HTR-8/SVneo (cell line): ENCODE measurements at places on chromosomes 5 and 9.

DNA sequence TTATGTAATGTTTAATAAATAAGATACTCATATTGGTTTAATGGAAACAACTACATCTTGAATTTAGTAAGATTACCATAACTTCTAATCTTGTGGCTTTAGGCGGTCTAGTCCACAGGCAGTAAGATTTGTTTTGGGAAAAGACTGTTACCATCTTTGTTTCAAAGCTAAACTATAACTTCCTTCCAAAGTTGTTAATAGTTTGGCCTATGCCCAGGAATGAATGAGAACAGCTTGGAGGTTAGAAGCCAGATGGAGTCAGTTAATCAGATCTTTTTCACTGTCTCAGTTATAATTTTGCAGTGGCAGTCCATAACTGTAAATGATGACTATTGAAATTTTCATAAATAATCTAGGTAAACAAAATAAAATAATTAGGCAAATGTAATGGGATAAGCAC, 241.8 kb upstream of the KLF9 start:
- no peak for DNase-seq

DNA sequence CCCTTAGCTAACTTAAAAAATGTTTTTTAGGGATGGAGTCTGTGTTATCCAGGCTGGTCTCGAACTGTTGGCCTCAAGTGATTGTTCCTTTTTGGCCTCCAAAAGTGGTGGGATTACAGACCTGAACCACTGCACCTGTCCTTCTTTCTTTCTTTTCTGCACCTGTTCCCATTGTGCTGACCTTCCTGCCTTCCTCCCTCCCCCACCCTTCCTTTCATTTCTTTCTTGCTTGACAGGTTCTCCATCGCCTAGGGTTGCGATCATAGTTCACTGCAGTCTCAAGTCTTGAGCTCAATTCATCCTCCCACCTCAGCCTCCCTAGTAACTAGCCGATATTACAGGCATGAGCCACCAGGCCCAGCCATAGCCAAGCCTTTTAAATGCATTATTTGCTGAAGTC, 20.6 kb downstream of the JMY start:
- no peak for DNase-seq

DNA sequence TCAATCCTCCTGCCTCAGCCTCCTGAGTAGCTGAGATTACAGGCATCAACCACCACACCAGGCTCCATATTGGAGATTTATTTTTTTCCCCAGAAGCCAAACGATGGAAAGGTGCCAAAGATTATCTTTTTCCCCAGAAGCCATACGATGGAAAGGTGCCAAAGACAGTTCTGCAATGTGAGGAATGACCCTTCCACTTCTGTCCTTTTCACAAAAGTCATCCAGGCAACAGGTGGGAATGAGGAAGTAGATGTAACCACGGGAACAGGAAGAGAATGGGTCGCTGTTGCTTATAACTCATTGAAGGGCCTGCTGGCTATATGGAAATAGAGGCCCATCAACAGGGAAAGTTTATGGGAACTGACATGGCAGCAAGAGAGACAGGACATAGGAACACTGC, 233.7 kb upstream of the MSX2 start:
- DNase-seq, result no peak

DNA sequence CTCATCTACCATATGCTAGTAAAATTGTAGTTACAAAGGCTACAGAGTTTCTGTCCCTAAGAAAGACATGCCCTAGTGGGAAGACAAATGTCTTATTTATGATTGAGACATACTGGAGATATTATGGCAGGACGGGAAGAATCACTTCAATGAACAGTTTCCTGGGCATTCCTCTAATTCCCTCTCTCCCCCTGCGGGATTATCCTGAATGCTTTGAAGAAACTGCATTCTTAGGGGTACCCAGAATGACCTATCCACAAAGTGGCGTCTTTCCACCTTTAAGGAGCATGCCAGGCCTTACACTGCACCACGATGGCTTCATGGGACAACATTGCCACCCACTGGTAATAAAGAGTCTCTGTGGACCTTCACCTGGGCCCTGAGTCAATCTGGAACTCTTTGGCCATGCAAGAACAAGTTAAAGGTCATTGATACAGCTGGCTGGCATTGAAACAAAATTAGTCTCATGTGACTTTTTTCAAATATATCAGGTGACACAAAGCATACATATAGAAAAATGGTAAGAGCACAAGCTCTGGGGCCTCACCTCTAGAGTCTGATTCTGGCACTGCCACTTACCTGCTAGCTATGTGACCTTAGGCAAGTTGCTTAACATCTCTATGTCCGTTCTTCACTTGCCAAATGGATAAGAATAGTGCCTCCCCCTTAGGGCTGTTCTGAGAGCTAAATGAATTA, 32.0 kb downstream of the ANKRD55 start:
- peak; percentile 69 for DNase-seq

GRCh38 chr9:6410633-6411032, 2.4 kb upstream of the UHRF2 start:
- DNase-seq, result no peak

- no peak for DNase-seq
These were observed 286.9 kb downstream of the PARP8 start for GRCh38 chr5:50953290-50953689.

DNA sequence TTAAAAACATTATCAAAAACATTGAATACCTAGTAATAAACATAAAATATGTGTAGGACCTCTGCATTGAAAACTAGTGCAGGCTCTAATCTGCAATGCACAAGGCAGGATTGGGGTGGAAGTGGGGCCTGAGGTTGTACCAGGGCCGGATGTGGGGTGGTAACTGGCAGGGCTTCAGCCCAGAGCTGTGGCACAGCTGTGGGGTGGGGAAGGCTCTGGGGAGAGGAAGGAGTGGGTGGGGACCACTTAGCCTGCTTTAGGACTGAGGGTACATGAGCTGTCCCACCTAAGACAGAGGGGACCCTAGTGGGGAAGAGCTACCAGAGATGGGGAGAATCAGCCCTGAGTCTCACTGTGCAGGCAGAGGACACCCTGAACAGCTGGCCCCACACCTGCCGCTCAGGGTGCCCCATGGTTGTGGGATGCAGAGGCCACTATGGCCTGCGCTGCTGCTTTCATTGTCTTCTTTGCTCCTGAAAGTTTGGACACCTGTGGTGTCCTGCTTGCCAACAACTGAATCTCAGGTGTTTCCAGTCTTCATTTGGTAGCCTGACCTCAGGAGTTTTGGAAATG, 311.4 kb downstream of the TLE4 start:
- no peak for DNase-seq

- no peak for DNase-seq
These were observed 97.8 kb downstream of the ERMP1 start for GRCh38 chr9:5735072-5735471.

DNA sequence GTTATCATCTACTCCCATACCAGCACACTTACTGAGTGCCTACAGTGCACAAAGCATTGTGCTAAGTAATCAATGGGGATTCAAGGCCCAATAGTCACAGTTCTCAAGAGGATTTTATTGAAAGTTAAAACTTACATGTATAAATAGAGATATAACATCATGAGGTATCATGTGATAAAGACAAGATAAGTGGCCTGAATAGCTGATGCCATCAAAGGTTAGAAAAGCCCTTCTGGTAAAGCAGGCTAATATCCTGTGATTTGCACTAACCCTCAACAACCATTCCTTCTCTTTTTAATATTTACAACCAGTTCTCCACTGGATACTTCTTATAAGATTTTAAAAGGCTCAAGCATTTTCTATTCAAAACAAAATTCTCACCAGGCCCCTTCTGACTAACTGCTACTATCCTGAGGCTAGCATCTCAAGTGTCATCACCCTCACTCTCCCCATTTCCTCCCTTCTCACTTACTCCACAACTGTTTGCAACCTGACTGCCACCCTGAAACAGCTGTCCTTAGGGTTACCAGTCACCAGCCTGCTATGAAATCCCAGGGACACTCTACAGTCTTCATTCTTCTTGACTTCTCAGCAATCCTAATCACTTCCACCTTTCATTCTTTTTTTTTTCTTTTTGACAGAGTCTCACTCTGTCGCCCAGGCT, 377.9 kb downstream of the ENC1 start:
- DNase-seq, result no peak

- no peak for DNase-seq
These were observed 47.7 kb downstream of the PWWP2A start for GRCh38 chr5:160071516-160071915.

- DNase-seq, result no peak
These were observed 291.2 kb downstream of the IRX1 start for GRCh38 chr5:3886524-3887451.

DNA sequence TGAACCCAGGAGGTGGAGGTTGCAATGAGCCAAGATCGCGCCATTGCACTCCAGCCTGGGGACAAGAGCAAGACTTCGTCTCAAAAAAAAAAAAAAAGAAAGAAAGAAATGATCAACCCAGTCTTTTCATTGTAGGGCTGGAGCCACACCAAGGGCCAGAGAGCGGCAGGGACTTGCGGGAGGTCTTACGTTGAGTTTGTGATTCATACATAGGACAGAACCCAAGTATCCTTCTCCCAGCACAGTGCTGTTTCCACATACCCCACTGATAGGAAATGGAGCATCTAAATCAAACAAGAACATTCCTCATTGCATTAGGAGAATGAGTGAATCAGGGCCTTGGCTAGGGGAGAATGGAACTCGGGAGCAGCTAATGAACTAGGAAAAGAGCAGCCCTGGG, 3.5 kb upstream of the TNIP1 start:
- DNase-seq, result no peak

DNA sequence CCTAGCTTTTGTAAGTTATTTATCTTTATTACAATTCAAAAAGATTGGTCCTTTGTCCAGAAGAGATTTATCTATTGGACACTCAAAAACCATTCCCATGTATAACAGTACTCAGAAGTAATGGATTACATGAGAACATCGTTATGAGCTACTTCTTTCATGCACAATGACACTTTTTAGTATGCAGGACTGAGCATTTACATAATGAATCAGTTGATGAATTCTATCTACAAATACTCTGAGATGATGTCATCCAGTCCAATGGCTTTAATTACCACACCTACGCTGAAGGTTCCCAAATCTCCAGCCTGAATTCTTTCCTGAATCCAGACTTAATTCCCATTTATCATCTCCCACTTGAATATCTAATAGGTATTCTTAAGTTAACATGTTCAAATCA, 75.3 kb downstream of the PTBP3 start:
- no peak for DNase-seq

DNA sequence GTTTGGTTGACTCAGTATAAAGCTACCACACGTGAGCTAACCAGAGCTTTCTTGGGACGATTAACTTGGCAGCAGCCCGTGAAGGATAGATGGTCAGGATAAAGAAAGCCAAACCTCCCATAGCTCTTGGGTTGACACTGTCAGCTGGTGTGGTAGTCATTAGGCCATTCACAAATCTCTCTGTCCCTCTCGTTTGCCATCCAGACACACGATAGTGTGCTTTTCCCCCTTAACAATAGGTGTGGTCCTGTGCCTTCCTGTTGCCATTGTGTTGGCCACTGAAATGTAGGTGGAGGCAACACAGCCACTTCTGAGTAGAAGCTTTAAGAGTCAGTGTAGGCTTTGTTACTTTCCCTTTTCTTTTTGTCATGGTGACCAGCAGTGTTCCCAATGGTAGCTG, 11.7 kb downstream of the OR13J1 start:
- no peak for DNase-seq
